T-helper 17 cell (primary cell): ENCODE measurements at places on chromosomes 7 and 10.
A peak's percentile ranks its signal among the peaks of the same experiment; 100 is the strongest.

GRCh38 chr7:101017064-101017777 is 2.7 kb upstream of the MUC17 start:
- peaks cover 5% of the 10 kb centered on the region for H3K36me3 ChIP-seq
- peak; percentile 32 for DNase-seq
- H3K4me1 ChIP-seq = peaks cover 12% of the 10 kb centered on the region
- peaks cover 16% of the 10 kb centered on the region for H3K27me3 ChIP-seq

- peak overlapping the region; percentile 92 for H3K27ac ChIP-seq
- peak overlapping the region; percentile 95 for H3K4me3 ChIP-seq
- DNase-seq = peak; percentile 28
These were observed 738 bp downstream of the VPS26A start for GRCh38 chr10:69124563-69125268.

- H3K4me3 ChIP-seq = no peak overlapping the region
- no peak overlapping the region for H3K27ac ChIP-seq
- H3K36me3 ChIP-seq = no peaks in the 10 kb centered on the region
- H3K4me1 ChIP-seq = no peaks in the 10 kb centered on the region
- no peak for DNase-seq
These were observed 65.8 kb downstream of the ENTPD1 start for GRCh38 chr10:95821720-95822119.

DNA sequence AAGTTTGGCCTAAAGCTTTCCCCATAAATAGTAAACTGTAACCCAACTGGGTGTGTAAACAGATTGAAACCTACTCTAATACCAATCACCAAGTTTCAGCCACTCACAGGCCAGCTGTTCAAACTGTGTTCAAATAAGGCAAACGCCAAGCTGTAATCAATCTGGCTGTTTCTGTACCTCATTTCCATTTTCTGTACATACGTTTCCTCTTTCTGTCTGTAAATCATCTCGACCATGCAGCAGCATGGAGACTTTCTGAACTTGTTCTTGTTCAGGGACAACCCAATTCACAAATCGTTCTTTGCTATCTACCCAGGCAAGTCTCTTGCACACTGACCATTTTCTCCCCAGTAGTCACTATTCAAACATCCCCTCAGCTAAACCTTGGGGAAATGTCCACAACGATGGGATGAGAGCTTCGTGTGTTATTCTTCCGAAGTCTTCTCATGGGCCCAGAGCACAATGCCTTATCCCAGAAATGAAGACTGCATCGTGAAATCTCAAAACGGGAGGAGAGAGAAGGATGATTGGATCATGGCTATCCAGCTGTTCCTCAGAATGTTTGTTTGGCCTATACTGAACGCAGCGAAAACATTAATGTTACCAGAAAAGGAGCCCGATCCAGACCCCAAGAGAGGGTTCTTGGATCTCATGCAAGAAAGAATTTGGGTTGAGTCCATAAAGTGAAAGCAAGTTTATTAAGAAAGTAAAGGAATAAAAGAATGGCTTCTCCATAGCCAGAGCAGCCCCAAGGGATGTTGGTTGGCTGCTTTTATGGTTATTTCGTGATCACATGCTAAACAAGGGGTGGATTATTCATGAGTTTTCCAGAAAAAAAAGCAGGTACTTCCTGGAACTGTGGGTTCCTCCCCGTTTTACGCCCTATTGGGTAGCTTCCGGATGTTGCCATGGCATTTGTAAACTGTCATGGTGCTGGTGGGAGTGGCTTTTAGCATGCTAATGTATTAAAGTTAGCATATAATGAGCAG is 86.2 kb downstream of the SLC16A9 start:
- no peak for DNase-seq
- no peak overlapping the region for H3K27ac ChIP-seq
- H3K27me3 ChIP-seq = peaks cover 12% of the 10 kb centered on the region
- H3K36me3 ChIP-seq = no peaks in the 10 kb centered on the region
- peaks cover 3% of the 10 kb centered on the region for H3K4me1 ChIP-seq
- no peak overlapping the region for H3K4me3 ChIP-seq

GRCh38 chr10:122021828-122022227 is 32.9 kb downstream of the TACC2 start:
- no peak overlapping the region for H3K4me3 ChIP-seq
- no peak for DNase-seq
- no peak overlapping the region for H3K27ac ChIP-seq
- peaks cover 30% of the 10 kb centered on the region for H3K27me3 ChIP-seq
- H3K36me3 ChIP-seq = no peaks in the 10 kb centered on the region

GRCh38 chr10:35004651-35005050 is 85.5 kb downstream of the CUL2 start:
- H3K27ac ChIP-seq = peak overlapping the region; percentile 19
- no peak for DNase-seq
- H3K4me3 ChIP-seq = no peak overlapping the region
- H3K27me3 ChIP-seq = no peaks in the 10 kb centered on the region
- no peaks in the 10 kb centered on the region for H3K4me1 ChIP-seq
- H3K36me3 ChIP-seq = peaks cover 3% of the 10 kb centered on the region

DNA sequence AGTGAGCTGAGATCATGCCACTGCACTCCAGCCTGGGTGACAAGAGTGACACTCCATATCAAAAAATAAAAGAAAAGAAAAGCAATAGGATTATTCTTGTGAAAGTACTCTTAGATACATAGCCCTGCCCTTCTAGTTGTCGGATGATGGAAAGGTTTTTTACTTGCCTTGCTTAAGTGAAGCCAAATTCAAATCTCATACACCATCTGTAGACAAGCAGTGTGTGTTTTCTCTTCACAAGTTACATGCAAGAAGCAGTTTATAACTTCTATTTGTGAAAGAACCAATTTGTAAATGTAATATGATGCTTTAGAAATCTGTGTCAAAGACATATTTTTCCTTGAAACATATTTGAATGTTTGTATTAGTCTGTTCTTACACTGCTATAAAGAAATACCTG is 15.8 kb upstream of the MPP7 start:
- peaks cover 20% of the 10 kb centered on the region for H3K4me1 ChIP-seq
- no peak overlapping the region for H3K4me3 ChIP-seq
- H3K36me3 ChIP-seq = peaks cover 2% of the 10 kb centered on the region
- H3K27me3 ChIP-seq = no peaks in the 10 kb centered on the region

GRCh38 chr10:83806717-83807116 is 332.6 kb upstream of the GHITM start:
- H3K27ac ChIP-seq = no peak overlapping the region
- H3K36me3 ChIP-seq = no peaks in the 10 kb centered on the region
- H3K4me3 ChIP-seq = no peak overlapping the region
- no peaks in the 10 kb centered on the region for H3K27me3 ChIP-seq
- no peak for DNase-seq
- H3K4me1 ChIP-seq = no peaks in the 10 kb centered on the region

DNA sequence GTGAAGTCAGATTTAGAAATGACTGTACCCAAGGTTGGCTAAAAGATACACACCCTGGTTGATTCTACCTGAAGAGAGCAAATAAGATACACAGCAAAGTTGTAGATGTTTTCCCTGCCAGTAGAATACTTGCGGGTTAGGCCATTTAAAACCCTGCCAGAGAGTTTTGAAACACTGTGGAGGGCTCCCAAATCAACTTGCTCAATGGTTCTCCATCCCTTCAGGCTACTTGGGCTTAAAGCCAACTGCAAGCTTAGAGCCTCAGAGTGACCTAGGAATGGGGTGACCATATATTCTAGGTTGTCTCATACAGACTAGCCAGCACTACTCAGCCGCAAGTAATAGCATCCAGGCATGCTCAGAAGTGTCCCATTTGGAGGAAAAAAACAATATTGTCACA is 10.0 kb downstream of the CAV1 start:
- H3K27ac ChIP-seq = no peak overlapping the region
- peaks cover 2% of the 10 kb centered on the region for H3K36me3 ChIP-seq
- H3K4me1 ChIP-seq = no peaks in the 10 kb centered on the region
- H3K4me3 ChIP-seq = no peak overlapping the region
- no peak for DNase-seq

DNA sequence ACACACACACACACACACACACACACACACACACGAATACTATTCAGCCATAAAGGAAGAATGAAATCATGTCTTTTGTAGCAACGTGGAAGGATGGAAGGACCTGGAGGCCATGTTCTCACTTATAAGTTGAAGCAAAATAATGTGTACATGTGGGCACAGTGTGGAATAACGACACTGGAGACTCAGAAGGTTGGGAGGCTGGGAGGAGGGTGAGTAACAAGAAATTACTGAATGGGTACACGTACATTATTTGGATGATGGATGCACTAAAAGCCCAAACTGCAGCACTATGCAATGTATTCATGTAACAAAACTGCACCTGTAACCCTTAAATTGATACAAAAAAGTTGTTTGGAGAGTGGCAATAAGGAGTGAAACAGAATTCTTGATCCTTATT is 32.1 kb downstream of the KMT2C start:
- DNase-seq = no peak
- no peaks in the 10 kb centered on the region for H3K36me3 ChIP-seq
- H3K4me1 ChIP-seq = peaks cover 5% of the 10 kb centered on the region
- no peak overlapping the region for H3K27ac ChIP-seq
- H3K4me3 ChIP-seq = no peak overlapping the region
- H3K27me3 ChIP-seq = no peaks in the 10 kb centered on the region

DNA sequence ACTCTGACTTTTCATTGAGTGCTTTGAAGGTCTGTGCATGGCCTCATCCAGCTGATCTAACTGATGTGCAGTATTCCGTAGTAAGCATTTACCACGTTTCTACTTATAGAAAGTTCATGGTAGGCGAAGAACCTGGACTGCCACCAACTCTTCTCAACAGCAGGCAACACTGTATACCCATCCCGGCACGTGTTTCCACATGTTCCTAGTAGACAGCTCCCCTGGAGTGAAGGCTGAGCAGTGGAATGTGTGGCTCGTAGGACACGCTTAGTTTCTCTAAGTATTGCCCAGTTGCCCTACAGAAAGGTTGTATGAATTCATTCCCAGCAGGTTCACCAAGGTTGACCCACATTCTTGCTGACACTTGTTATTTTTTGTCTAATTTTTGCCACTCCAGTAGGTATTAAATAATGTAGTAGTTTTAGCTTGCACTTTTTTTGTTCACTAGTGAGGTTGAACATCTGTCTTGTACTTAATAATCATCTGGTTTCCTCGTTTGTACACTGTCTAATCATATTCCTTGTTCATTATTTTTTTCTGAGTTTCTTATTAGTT is 15.2 kb downstream of the PROSER2 start:
- H3K27ac ChIP-seq = no peak overlapping the region
- DNase-seq = no peak
- H3K4me3 ChIP-seq = no peak overlapping the region

DNA sequence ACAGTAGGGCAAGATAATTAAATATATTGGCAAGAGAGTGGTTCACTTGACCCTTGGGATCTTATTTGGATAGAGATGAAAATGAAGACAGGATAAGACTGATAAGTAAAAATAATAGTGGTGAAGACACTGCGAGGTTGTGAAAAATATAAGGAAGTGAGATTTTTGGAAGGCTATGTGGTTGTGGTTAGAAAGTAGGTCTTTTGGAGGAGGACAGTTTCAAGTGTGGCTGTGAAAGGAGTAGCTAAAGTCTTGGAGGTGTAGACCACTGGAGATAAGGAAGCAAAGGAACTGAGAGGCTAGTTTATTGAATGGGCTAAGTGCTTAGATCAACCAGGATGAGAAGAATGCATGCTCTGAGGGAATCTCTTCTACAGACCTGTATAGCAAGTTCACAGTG is 11.2 kb downstream of the MIOS start:
- no peaks in the 10 kb centered on the region for H3K36me3 ChIP-seq
- no peak overlapping the region for H3K4me3 ChIP-seq
- no peak overlapping the region for H3K27ac ChIP-seq
- no peak for DNase-seq
- peaks cover 6% of the 10 kb centered on the region for H3K4me1 ChIP-seq

- H3K36me3 ChIP-seq = peaks cover 9% of the 10 kb centered on the region
- no peak for DNase-seq
- H3K4me3 ChIP-seq = no peak overlapping the region
- no peaks in the 10 kb centered on the region for H3K27me3 ChIP-seq
These were observed 62.7 kb downstream of the VTI1A start for GRCh38 chr10:112509558-112510291.
